Panc1 (cell line): ENCODE measurements at places on chromosomes 16 and 17.
A peak's percentile ranks its signal among the peaks of the same experiment; 100 is the strongest.

GRCh38 chr16:58773870-58774269 lies 39.8 kb upstream of the GOT2 start:
- no peak for DNase-seq

DNA sequence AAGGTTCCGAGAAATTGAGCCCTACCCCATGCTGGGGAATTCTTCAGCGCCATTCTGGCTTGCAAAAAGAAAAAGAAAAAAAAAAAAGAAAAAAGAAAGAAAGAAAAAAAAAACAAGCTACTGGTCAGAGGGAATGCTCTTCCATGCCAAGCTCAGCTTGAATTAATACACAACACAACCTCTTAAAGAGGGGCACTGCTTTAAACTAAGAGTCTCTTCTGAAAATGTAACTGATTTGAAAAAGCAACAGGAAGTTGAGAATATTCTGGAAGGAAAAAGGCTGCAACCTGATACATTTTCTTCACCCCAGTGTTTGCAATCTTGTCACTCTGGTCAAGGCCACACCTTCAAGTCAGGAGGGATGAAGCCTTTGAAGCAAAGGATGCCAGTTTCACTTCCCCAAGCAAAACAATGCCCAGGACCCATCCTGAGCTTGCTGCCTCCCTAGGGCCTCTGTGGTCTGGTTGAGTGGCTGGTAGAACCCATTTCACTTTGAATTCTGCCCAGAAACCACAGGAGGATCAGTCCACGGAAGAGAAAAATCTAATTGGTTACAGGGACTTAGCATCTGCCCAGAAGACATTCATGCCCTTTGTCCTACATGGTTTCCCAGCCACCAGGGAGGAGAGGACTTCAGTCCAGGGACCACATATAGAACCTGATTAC lies 389.7 kb downstream of the SOX9 start:
- DNase-seq: no peak

DNA sequence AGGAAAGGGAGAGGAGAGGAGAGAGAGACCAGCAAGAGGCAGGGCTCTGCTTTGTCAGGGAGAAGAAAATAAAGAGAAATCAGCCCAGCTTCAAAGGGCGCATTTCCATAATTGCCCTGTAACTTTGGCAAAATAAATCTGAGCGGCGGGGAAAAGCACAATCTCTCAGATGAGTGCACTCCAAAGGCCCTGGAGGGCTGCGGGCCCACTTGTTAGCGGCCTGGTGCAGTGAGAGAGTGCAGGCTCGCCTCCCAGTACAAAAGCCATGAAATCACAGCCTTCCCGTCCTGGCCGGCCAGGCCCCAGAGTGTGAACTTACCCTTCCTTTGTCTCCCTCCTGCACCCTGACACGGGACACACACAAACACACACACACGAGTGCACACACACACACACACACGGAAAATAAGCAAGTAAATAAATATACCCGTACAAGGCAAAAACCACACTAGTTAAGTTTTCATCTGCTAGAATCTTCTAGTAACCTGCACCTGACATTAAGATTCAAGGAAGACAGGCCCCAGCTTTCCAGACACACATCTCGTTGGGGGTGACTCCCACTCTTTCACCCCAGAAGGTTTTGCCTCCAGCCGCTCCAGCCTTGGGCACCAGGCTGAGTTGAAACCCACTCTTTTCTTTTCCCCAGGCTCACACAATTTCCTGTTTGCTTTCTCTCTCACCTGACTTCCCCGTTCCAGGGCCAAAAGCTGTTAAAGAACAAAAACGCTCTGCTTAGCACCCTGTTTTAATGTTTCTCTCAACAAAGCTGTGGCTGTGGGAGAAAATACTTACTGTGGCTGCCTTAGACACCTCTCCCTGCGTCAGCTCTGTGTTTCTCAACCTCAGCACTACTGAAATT lies 8.5 kb downstream of the IRX3 start:
- DNase-seq: no peak

- no peak for DNase-seq
Observed at GRCh38 chr16:57062329-57062728, 30.1 kb upstream of the CPNE2 start.

- peak; percentile 24 for DNase-seq
Observed at GRCh38 chr17:28812748-28813377, 29.7 kb downstream of the FAM222B start.

DNA sequence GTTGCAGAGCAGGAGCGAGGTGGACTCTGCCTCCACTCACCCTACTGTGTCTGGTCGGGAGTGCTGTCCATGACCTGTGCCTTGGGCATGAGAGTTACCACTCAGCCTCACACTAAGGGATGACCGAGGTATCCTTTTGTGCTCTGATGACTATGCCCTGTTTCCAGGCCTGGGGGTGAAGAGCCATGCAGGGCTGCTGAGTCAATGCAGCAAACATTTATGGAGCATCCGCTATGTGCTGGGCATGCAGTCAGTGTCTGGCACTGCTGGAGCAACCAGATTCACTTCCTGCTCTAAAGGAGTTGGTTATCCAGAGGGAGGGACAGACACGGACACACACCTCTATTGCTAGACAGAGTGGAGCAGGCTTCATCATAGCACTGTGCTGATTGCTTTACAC lies 7.6 kb upstream of the HNF1B start:
- DNase-seq: no peak

DNA sequence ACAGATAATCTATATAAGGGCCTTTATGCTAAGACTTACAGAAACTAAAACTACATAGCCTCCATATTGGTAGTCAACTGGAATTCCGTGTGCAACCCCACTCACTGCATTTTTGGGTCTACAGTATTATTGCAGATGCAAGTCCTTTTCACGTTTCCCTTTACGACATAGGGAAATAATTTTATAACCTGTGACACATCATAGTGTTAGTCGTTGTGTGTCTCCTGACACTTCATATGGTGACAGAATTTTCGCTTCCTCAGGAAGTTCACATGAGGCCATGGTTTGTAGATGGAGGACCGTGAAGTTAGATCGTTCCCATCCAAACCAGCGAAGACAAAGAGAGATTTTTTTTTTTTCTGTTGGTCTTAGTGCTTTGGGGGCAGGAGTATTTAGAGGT lies 15.7 kb upstream of the MRC2 start:
- DNase-seq: no peak

DNA sequence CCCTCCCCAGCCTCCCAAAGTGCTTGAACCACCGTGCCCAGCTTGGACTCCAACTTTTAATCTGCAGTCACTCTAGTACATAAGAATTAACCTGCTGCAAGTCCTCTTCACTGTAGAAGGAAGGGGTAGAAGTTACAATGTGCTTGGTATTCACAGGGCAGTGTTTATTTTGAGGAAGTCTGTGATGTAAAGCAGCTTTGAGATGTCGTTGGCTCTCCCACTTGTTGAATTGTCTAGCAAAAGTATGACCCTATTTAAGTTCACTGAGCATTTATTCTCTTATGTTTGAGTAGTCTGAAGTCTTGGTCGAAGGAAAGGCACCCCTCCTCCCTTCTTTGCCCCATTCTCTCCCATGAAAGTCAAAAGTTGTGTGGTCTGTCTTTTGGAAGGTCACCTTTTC lies 28.2 kb downstream of the SF3B3 start:
- DNase-seq: no peak

- no peak for DNase-seq
Observed at GRCh38 chr17:61253362-61253761, 146.3 kb upstream of the TBX2 start.

GRCh38 chr16:23640615-23640930 lies 537 bp downstream of the PALB2 start:
- no peak for DNase-seq

- no peak for DNase-seq
Observed at GRCh38 chr16:49884033-49885015, 28.4 kb upstream of the ZNF423 start.

- no peak for DNase-seq
Observed at GRCh38 chr17:70563281-70563820, 394.0 kb downstream of the KCNJ2 start.

DNA sequence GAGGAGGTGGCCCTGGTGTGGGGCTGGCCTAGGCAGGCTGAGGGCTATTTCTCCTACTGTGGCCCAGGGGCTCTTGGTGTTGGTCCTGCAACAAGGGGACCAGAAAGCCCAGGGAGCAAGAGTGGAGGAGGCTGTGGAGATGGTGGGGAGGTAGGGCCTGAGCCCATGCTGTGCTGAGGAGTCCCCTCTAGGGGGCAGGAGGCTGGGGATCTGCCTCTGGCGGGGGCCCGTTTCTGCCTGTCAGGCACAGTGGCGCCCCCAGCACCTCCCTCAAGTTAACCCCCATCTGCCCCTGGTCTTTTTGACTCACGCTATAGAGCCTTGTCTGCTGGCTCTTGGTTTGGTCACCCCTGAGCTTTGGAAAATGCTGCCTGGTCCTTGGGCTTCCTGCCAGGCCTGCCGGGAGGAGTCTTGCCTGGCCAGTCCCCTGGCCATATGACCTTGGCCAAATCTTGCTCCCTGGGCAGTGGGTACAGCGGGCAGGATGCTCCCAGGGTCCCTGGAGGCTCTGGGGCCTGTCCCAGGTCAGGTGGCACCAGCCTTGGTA lies 5.9 kb downstream of the BAIAP2 start:
- no peak for DNase-seq

DNA sequence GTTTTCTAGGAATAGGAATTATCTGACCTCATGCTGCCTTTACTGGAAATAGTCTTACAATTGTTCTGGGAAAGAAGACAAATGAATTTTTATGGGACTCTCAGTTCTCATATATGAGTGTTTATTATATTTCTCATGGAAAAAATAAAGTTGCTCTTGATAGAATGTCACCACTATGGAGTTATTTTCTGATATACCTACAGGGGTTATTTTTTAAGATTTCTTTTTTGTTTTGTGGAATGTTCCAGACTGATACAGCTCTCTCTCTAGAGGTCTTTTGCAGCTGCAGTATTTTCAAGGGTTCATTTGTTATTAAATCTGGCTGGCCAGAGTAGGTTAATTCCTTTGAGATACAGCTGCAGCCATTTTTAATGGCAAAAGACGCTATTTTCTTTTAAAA lies 100.7 kb downstream of the ABCA8 start:
- no peak for DNase-seq

GRCh38 chr17:67411397-67411796 lies 34.3 kb downstream of the PITPNC1 start:
- no peak for DNase-seq

DNA sequence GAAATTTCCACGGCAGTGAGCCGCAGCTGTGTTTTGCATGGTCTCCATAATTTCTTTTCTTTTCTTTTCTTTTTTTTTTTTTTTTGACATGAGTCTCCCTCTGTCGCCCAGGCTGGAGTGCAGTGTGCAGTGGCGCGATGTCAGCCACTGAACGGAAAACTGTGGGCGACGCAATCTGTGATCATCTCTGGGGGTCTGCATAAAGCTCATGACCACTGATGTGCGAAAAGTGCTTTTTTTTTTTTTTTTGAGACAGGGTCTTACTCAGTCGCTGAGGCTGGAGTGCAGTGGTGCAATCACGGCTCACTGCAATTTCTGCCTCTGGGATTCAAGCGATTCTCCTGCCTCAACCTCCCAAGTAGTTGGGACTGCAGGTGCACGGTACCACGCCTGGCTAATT lies 117.6 kb downstream of the ABCC6 start:
- no peak for DNase-seq

DNA sequence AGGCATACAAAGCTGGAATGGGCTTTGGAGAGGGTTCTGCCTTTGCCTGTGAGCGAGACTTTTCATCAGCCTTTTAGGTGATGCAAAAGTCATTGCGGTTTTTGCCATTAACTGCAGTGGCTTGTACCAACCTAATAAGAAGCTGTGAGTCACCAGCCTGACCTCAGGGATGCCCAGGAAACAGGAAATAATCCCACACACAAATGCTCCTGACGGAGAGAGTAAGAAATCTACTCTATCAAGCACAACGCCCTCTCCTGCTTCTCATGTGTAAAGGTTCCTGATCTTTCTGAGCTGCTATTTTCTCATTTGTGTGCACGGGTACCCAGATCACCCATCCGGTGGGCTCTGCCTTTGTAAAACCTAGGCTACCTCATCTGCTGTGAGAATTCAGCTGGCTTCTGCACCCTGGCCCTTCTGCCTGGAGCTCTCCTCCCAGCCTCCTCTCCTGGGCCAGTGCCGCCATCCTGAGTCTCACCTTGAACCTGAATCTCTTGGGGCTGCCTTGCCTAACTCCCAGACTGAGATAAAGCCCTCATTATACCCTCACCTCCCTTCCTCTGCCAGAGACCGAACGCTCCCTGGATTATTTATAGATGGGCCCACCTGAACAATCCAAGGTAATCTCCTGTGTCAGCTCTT lies 299.7 kb downstream of the C16orf95 start:
- DNase-seq: peak; percentile 39

- DNase-seq: no peak
Observed at GRCh38 chr16:20141956-20142355, 68.3 kb upstream of the GPR139 start.

DNA sequence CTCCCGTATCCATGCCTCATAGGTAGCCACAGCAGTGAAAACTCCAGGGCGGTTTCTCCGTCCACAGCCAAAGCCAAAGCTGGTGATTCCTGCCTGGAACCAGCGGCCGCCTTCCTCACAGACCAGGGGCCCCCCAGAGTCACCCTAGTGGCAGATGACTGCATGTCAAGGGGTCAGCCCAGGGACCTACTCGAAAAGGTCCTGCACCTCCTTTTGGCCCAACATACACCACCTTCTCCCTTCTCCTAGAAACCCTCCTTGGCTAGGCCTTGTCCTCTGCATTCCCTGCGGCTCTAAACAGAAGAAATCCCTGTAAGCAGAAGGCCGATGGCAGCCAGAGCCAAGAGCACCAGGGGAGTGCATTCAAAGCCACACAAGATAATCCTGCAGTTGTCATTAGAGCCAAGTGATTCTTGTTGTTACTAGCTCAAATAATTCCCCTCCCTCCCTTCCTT lies 6.1 kb downstream of the PRSS36 start:
- no peak for DNase-seq

DNA sequence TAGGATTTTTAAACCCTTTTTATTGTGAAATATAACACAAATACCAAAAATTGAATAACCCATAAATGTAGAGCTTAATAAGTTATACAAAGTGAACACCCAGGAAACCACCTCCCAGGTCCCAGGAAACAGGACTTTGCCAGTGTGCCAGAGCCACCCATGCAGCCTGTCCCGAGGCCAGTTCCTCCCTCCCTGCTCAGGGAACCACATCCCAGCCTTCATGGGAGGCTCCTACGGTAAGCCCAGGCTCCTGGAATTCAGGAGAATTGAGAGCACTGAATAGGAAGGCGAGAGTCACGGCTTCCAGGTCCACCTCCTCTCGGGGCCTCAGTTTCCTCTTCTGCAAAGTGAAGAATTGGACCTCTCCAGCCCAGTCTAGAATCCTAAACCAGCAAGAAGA lies 178.2 kb downstream of the TMEM132E start:
- no peak for DNase-seq

DNA sequence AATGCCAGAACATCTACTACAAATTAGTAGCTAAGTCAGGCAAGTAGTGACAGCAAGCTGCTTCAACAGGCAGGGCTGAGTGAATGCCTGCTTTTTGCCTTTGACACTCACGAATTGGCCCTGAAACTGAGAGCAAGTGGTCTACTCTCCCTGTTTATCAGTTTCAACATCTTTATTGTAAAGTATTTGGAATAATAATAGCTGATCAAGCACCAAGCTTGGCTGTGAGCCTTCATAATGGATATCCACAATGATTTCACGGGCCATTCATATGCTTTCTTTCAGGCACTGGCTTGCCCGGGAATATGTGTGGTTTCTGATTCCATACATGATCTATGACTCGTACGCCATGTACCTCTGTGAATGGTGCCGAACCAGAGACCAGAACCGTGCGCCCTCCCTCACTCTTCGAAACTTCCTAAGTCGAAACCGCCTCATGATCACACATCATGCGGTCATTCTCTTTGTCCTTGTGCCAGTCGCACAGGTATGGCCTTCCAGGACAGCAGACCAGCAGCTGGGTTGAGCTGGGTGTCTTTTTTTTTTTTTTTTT lies 5.2 kb downstream of the TLCD3A start:
- DNase-seq: no peak
